ENCODE measurements at places on chromosomes 12 and 14.

DNA sequence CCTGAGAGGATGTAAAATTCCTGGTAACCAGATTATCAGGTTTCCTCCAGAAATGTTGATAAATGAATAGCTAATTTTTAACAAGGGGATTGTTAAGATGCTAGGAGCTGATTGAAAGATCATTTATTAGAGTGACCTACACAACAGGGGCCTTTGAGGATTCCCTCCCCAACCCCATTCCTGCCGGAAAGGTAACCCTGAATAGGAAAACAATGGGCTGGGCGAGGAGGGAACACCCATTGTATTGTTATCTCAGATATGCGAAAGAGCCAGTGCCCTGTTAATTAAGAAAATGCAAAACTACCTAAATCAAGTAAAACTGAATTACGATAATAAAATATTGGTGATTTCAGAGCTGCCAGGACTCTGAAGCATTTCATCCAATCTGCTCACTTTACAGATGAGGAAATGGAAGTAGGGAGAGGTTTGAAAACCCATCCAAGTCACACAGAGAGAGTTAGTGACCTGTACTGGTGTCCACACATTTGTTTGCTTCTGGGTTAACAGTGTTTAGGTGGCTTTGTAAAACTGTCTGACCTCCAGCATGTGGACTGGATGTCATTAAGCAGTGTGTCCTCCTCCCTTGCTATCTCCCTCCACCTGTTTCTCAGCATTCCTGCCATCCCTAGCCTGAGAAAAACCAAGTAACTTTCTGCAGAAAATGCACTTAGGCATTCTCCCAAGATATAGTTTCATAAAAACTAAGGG lies 214.8 kb downstream of the TTC6 start:
- DNase-seq = no peak

GRCh38 chr12:52121824-52122539 lies 42.5 kb downstream of the SMIM41 start:
- no peak for DNase-seq

DNA sequence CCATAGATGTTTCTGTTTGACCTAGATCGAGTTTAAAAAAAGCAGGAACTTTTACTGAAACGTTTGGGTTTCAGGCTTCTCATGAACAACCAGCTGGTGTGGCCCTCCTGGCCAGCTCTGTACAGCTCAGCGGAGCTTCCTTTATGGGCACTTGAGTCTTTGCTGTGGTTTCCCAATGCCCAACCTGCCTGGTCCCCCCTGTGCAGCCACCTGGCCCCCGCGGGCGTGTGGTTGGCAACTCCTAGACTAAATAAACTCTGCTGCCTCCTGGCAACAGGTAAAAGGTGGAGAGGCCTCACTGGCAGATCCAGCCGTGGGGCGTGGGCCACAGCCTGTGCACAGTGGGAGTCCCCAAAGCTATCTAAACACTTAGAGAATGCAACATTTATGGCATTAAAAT lies 38.7 kb downstream of the ADGRD1 start:
- DNase-seq = no peak

GRCh38 chr12:77488041-77488620 lies 342.6 kb upstream of the NAV3 start:
- DNase-seq = no peak

- no peak for DNase-seq
These were observed 144.5 kb downstream of the EPS8 start for GRCh38 chr12:15644700-15645099.

DNA sequence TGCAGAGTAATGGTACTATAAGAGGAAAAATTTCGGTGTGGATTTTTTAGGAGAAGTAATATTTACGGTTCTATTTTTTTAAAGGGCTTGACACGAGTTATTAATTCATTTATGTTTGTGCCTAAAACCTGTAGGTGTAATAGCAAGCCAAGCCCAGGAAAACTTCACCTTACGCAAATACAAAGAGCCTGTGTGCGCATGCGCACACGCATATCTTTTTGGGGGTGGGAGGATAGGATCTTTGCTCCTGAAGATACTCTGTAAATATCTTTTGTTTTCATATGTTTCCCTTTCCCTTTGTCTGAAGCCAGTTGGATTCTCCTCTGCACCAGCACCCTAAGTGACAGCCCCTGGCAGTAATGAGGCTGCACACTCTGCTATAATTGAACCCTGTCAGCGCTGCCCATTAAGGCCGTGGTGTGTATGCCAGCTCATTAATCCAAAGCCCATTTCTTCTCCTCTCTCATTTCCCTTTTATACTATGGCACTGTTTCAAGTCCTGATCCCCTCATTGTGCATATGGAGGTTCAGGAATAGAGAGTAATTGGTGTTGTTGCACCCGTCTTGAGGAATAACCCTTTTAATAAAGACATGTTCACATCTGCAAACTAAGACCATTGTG lies 327.2 kb upstream of the E2F7 start:
- DNase-seq = no peak

DNA sequence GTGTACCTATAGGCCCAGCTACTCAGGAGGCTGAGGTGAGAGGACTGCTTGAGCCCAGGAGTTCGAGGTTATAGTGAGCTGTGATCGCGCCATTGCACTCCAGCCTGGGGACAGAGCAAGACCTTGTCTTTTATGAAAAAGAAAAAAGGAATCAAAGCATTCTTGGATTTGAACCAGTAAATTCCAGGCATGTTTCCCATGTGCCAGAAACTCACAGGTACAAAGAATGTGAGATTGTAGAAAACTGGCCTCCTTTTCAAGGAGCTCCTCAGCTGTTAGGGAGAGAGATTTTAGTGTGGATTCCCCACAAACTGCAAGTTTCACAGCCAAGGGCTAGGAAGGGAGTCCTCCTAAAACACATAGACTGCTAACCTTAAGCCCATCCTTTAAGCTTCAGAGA lies 95.0 kb downstream of the FOXN4 start:
- no peak for DNase-seq

GRCh38 chr14:79493081-79493645 lies 718.1 kb downstream of the DIO2 start:
- no peak for DNase-seq

DNA sequence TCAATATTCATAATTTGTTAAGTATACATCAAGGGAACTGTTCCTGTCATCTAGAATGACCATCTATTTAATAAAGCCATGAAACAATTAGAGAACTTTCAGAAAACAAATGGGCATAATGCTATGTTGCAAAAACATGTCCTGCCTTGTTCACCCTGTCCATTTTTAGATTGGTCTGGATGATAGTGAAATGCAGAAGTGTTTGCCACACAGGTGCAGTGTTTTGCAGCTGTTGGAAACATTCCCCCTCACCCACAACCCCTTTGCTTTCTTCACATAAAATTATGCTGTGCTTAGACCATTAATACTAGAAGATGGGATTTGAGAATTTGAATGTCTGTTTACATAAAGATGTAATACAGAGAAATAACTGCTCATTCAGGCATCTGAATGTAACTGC lies 36.5 kb downstream of the LEMD3 start:
- no peak for DNase-seq

- DNase-seq = no peak
These were observed 83.6 kb upstream of the HECTD1 start for GRCh38 chr14:31291210-31291609.

- DNase-seq = no peak
These were observed 86.8 kb upstream of the OSBPL8 start for GRCh38 chr12:76646366-76646765.

DNA sequence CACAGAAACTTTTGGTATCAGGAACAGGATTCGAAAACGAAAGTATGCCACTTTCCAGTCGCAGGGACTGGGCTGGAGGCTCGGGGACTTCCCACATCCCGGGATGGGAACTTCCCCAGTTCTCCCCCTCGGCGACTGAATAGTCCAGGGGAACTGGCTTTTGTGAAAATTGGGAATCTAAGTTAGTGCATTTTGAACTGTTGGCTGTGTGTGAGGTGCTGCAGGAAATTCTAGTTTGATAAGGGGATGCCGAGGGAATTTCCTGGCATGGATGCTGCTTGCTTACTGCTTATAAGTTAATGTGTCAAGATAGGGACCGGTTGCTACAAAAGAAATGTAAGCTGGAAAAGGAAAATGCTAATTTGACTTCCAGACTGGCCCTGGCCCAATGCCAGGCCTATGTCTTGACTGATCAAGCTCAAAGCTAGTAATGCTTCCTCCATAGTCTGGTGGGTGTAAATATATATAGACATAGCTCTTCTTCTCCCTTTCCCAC lies 73.4 kb upstream of the EIF5 start:
- no peak for DNase-seq

DNA sequence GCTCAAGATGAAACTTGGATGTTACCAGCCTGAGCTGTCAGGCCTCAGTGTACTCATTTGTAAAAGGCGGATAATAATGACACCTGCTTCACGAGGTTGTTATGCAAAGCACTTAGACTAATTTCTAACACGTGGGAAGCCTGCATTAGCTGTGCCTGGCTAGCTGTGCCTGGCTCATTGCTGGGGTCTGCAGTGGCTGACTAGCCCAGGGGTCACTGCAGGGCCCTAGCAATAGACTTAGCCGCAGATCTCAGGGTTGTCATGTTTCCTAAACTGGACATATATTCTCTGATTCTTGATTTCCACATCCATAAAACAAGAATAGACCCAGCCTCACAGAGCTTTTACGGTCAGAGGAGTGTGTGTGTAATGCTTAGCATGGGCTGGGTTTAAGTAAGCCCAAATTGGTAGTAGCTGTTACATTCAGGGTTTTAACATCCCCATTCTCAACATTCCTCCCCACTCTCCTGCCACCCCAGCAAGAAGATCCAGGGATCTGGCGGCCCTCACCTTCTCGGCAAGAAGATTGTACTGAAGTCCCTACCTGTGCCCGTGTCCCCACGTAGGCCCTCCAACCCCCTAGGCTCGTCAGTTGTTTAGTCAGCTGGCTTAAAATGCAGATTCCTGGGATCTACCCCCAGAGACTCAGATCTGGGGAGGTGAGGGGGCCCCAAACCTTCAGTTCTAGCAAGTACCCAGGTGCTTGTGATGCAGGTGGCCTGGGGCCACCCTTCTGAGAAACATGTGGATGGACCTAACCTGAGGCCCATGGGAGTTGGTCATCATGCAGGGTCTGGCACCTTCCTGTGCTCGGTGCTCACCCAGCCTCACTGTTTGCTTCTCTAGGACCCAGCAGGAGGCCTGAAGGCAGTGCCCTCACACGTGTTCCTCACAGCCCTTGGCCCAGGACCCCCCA lies 8.6 kb downstream of the NR4A1 start:
- no peak for DNase-seq

DNA sequence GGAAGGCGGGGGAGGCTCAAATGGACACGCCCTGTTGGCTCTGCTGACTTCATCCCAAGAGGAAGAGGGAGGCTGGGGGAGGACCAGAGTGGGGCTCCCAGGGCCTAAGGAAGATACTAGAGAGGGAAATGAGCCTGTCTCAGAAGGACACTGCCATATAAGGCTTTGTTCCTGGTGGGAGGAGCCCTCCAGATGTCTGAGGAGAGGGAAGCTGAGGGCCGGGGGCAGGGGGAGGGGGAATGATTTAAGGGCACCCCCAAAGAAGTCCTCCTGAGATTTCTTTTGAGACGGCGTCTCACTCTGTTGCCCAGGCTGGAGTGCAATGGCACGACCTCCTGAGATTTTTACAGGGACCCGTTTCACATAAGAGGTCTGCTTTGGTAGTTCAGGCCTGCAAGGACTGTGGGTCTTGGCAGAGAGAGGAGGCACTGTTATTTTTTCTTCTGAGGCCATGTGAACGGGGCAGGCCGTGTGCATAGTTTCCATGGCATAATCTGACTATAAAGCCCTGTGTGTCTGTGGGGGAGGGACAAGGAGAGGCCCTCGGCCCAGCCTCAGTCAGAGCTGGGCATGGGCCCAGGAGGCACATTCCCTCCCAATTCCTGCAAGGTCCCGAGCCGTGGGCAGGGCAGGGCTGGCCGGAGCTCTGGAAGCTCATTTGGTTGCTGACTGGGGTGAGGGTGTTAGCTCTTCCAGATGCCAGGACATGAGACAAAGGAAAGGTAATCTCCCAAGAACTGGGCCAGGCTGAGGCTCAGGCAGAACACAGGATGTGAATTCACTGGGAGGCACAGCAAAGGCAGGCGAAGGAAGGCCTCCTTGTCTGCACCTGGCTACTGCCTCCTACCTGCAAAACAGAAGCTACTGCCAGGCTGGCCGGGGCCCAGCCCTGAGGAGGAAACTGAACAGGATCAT lies 22.2 kb upstream of the PLEKHG3 start:
- DNase-seq = no peak

DNA sequence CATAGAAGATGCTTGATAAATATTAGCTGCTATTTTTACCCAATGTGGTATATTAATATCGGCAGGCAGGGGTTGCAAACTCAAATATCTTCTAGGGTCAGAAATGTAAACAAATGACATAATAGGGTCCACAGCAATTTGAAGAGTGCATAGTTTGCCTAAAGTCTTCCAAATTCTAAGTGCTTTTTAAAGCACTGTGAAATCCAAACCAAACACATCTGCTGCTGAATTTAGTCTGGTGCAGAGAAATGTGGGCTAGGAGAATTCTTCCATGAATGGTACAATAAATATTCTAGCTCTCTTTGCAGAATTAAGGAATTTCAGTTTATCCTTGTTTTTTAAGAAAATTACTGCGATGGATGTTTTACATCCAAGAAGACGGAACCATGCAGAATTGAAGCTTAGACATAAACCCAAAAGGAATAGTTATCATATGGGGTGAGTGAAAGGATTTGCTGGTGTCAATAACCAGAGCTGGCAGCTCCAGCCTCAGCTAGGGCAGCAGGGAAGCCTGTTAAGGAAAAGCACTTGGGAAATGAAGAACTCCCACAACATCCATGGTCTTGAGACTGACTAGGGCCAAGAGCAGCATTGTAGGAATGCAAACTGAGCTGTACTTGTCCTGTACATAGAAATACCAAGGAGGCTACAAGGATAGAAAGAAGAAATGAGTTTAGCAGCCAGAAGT lies 65.5 kb downstream of the PTPRR start:
- no peak for DNase-seq

DNA sequence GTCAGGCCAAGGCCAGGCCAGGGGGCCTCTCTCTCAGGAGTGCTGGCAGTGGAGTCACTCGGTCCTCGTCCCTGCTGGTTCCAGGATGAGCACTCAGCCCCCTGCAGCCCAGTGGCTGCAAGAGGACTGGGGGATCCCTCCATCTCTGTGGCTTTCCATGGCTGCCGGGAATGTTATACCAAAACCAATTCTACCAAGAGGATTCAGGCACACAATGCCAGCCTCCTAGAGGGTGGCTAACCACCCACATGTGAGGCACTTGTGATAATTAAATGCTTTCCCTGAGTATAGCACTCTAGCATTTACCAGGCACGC lies 21.9 kb downstream of the ASB2 start:
- DNase-seq = no peak

Data from amniotic stem cell (primary cell).